RWPE1 (cell line): ENCODE measurements at places on chromosomes 12 and 14.

- no peak for DNase-seq
Measured at GRCh38 chr12:57902478-57902969, 38.8 kb upstream of the ATP23 start.

DNA sequence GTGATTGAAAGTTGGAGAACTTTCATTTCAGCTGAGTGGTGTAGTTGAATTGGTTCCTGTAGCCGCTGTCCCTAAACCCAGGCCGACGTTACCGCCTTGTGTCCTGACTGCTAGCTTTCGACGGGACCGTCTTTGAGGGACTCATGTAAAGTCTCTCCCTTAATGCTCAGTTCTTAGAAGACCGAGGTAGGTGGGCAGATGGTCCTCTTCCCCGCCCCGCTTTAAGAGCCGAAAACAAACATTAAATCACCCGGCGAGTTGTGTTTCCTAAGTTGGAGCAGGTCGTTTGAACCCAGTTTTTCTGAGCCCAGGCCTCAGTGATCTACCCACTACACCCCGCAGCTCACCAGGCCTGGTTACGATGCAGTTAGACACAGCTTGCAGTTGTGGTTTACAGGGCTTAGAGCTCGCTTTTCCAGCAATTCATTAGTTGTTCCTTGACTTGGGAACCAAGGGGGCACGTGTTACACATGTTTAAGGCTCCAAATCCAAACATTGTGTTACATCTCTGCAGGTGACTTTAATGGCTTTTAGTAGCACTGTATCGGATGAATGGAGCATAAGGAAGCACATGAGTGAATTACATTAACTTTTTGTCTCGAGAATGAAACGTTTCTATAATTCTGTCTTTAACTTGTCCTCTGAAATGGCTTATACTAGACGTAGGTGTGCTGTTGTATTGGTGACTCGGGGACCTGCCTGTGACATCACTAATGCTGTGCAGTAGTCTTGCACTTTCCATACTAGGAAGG, 790 bp downstream of the NEDD1 start:
- DNase-seq: peak; percentile 20

GRCh38 chr12:102197789-102198188, at the start of gene PMCH:
TSS of gene PMCH (minus strand) at chr12:102197833. CDS start at chr12:102197770, 63 bp downstream.
- peak; percentile 7 for DNase-seq

- DNase-seq: no peak
Measured at GRCh38 chr12:58761308-58761707, 159.0 kb downstream of the LRIG3 start.

DNA sequence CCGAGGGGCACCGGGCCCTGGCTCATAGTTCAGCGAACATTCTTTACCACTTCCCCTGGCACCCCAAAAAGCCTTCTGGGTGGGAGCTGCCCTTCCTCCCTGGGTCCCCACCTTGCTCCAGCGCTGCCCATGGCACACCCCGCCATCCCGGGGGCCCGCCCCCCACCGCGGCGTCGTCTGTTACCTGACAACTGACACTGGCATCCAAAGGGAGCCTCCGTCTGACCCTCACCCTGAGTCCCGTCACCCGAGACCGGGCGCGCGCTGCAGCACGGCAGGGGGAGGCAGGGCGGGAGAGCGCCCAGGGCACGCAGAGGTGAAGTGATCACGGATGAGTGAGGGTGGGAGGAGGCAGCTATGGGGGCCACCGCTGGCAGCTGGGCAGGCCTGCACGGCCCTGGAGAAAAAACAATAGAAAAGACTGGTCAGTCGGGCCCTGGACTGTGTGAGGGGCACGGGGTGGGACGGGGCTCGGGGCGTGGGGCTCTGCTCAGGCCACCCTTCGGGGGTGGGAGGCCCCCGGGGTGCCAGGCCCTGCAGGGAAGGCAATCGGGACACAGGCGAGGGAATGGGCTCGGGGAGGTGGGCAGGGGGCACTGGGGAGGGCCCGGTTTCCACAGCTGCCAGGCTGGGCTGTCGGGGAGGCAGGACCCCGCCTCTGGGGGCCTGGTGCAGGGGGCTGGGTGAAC, 40.7 kb downstream of the BCL11B start:
- DNase-seq: no peak

- no peak for DNase-seq
Measured at GRCh38 chr14:63616015-63616414, 25.7 kb downstream of the WDR89 start.

DNA sequence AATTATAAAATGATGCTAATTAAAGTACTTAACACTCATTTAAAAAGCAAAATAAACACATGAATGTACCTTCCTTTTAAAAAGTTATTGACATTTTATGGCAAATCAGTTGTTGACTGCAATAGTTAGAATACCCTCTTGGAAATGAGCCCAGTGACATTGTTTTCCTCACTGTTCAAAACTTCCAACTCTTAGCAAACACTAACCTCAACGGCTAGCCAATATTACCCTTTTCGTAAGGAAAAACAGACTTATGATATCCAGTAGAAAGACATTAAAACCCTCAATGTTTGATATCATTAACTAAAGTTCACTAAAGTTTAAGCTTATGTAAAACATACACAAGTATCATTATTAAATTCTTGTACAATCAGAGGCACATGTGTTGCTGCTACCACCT, 83.6 kb downstream of the EPS8 start:
- no peak for DNase-seq

GRCh38 chr12:6450869-6451347, 934 bp upstream of the TAPBPL start:
- no peak for DNase-seq

DNA sequence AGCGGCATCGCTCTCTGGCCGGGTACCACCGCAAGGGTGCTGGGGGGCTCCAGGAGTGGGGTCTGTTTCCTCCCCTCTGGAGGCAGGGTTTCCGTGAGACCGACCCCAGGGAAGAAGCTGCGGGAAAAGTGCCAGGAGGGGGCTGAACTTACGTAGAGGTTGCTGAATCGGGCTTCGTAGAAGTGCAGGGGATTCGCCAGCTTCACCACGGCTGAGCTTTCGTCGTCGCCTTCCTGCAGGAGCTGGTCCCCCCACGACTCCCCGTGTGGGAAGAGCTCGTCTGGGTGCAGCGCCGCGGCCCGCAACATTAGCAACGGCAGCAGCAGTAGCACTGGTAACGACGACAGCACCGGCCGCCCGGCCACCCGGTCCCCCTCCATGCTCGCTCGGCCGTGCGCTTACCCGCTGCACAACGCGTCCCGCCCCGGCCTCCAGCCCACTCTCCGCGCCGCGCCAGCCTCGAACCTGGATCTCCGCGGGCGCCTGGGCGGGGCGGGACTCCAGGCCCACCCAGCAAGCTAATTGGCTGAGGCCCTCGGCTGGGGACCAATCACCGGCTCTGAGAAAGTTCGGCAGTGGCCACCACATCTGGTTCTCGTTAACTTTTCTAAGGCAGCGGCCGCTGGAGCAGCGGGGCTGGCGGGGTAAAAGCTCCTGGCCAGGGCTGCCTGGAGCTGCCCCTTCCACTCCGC, at the start of gene NID2:
TSS of gene NID2 (minus strand) at position 445 of the 692 bp plus-strand sequence. CDS start at position 380, 65 bp downstream.
- peak; percentile 58 for DNase-seq

DNA sequence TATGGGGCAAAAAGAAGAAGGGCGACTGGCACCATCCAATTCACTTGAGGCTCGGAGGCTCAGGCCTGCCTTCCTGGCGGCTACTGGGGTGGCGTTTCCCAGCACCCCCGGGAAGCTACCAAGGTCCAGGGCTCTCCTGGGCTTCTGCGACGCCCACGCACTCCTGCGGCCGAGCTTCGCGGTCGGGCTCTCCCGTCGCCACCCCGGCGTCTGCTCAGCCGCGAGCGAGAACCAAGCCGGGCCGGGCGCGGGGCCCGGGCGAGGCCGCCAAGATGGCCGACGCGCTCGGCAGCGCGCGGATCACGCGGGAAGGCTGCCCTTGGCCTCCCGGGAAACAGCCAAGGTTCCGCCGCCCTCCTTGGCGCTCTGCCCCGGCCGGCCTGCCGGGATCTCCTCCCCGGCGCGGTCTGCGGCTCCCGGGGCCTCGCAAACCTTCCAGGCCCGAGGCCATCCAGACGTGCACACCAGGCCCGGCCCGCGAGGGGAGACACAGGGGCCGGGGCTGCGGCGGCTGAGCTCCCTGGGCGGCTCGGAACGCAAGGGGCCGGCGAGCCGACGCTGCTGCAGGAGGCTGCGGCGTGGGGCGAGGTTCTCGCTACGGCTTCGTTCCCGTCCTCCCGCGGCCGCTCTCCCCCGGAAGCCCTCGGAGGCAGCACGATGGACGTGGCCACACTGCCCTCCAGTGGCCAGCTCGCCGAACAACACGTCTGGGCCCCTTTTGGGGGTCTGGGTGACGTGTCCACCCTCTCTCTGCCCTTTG, 23.5 kb upstream of the ZFP36L1 start:
- peak; percentile 87 for DNase-seq

DNA sequence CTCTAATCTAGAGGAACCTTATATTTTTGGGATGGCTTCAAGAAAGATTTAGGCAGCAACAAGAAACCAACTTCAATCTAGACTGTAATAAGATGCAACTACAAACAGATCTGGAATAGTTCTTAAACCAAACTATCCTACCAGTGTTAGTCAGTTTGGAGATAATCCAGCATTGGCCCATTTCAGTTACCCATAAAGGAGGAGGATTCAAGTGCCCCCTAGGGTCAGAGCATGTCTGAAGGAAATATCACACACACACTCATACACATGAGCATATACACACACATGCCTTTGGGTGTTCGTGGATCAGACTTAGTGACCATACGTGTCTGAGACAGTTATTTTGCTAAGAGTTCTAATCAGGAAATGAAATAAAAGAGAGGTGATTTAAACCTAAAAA, 261.2 kb downstream of the ADAMTS20 start:
- DNase-seq: no peak

DNA sequence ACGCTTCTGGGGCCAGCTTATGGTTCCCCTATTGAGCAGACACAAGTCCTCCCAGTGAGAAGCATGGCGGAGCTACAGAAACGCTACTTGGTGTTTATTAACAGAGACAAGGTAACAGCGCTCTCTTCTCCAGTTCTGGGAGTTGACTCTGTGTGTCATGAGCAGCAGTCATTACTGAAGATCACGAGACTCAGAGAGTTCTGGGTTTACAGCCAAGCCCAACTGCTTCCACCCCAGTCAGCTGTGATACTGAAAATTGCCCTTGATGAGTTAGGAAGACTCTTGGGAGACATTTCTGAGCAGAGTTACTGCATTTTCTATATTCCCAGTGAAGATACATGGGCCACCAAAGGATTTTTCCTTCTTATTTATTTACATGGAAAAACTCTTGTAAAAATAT, 48.6 kb downstream of the CFAP251 start:
- no peak for DNase-seq

GRCh38 chr12:54294953-54295566, 5.8 kb downstream of the NFE2 start:
- DNase-seq: no peak

DNA sequence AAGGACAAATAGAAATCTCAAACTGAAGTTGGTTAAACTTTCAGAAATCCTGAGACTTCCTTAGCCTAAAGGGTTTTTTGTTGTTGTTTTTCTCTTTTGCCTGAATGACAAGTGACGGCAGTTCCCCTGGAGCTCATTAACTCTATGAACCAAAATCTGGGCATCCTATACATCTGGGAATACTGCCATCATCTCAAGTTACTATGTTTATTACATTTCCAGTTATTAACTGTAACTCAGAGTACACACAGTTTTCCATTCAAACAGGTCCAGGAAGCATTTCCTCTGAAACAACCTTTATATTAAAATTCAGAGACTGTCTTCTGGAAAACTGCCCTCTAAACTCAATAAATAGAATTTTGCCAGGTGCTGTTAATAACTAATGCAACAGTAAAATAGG, 55.6 kb upstream of the CDKL1 start:
- no peak for DNase-seq

DNA sequence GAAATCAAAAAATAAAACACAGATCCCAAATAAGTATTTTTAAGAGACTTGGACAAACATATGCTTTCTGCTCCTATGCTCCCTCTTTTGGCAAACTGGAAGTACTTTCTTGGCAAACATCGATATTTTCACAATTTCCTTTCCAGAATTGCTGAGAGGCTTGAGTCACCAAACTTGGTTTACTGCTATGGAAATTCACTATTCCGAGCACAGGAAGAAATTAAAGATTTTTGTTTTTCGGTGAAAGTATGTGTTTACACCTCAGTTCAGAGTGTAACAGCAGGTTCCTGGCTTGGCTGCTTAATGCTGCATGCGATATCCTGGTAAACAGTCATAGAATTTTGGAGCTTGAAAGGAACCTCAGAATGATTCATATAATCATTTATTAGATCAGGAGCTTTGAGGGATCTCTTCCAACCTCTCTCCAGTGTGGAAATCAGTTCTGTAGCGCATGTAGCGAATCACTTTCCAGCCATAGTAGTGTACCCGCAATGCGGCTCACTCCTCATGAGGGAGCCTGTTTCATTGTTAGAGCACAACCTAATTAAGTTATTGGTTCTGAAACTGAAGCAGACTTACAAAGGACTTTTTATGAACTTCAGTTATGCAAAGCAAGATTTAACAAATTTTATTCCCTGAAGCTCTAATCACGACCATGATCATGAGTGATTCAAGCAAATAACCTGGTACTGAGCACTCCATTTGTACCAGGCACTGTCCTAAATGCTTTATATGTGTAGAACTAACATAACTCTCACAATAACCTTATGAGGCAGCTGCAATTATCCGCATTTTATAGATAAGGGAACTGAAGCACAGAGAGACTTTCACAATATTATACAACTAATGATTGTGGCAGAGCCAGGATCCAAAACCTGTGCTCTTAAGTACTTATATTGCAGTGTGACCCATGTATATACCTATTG, 56.4 kb upstream of the ATP2A2 start:
- peak; percentile 68 for DNase-seq

DNA sequence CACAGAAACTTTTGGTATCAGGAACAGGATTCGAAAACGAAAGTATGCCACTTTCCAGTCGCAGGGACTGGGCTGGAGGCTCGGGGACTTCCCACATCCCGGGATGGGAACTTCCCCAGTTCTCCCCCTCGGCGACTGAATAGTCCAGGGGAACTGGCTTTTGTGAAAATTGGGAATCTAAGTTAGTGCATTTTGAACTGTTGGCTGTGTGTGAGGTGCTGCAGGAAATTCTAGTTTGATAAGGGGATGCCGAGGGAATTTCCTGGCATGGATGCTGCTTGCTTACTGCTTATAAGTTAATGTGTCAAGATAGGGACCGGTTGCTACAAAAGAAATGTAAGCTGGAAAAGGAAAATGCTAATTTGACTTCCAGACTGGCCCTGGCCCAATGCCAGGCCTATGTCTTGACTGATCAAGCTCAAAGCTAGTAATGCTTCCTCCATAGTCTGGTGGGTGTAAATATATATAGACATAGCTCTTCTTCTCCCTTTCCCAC, 73.4 kb upstream of the EIF5 start:
- peak; percentile 48 for DNase-seq

DNA sequence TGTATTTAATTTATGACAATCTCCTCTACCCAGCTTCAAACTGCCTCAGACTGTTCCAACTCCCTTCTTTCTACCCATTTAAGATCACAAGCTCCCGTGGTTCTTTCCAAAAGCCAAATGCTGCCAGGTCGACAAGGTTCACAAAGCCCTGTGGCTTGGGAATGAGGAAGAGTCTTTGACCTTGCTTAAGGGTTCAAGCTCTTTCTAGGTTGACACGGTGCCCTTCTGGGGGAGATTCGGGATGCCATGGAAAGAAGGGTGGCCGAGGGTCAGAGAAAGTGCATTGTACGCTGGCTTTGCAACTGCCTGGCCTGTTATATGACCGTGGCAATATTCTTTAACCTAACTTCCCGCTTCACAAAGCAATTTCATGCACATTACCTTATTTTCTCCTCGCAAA, 239.3 kb downstream of the ANO2 start:
- no peak for DNase-seq
